Activated naive CD4-positive, alpha-beta T cell treated with anti-CD3 and anti-CD28 coated beads for 36 hours (primary cell): ENCODE measurements at places on chromosomes 1 and 21.

GRCh38 chr1:207010726-207011125 lies 21.8 kb downstream of the C1orf116 start:
- no peak for DNase-seq

- DNase-seq, result no peak
Observed at GRCh38 chr1:2126331-2127186, 68.0 kb downstream of the FAAP20 start.

DNA sequence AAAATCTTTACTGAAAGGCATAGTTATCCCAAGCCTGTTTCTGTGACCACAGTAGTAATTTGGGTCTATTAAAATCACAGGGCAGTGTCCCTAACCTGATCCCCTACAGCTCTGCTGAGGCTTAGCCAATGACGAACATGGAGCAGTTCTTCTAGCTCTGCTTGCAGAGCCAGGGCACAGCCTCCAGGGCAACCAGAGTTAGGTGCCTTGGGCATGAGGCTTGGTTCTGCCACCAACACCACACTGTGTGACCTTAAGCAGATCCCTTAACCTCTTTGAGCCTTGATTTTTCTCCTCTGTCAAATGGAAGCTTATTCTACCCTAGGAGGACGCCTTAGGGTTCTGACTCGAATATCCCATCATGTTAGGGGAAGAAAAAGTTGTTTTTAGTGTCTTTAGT lies 86.7 kb upstream of the TLR5 start:
- no peak for DNase-seq

DNA sequence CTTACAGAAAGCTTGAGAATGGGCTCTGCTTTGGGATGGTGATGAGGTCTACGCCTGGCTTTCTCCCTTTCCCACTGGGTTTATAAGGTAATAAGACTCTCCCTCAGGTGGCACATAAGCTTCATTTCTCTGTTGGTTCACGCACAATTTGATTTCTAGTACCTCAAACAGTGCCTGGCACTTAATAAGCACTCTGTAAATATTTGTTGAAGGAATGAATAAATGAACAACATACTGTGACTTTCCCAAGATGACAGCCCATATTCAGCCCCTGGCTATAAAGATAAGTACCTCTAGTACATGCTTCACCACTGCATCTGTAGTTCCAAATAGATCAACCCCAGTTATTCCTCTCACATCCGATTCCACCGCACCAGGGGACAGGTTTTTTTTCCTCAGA lies 17.8 kb downstream of the COPA start:
- no peak for DNase-seq

- peak; percentile 99 for DNase-seq
Observed at GRCh38 chr1:211578640-211579439, at the start of gene SLC30A1. TSS of gene SLC30A1 (minus strand) at chr1:211579161. CDS start at chr1:211578612, 549 bp downstream.

DNA sequence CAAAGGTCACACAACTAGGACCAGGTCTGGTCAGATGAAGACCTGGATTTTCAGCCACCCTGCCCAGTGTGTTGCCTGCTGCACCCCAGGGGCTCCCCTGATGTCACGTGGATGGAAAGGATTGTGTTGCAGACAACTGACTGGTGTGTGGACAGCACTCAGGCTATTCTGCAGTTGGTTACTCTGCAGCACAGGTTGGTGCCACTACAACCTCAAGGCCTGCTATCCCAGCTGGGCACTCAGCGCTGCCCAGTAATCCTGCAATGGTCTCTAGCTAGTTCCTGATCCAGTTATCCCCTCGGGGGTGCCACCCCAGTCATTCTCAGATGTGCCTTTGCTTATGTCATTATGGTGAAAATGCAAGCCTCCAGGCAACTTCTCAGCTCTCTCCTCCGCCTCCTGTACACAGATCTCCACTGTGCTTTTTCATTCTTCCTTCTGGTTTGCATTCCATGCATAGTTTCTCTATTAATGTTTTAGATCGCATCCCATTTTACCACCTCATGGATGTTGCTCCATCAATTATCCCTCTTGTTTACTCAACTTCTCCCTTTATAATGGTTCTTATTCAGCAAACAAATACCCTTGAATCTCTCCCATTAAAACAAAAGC lies 503.2 kb upstream of the CAMK1G start:
- no peak for DNase-seq

GRCh38 chr1:28154078-28154594 lies 22.4 kb downstream of the PTAFR start:
- no peak for DNase-seq

GRCh38 chr1:5110508-5110907 lies 456.1 kb downstream of the AJAP1 start:
- DNase-seq, result no peak

GRCh38 chr1:99115231-99115630 lies 110.6 kb upstream of the PLPPR5 start:
- no peak for DNase-seq

- no peak for DNase-seq
Observed at GRCh38 chr1:172176206-172176605, 244.3 kb upstream of the C1orf105 start.

GRCh38 chr1:170789063-170789462 lies 125.1 kb downstream of the PRRX1 start:
- no peak for DNase-seq

GRCh38 chr1:6961289-6961688 lies 176.0 kb downstream of the CAMTA1 start:
- DNase-seq, result no peak

DNA sequence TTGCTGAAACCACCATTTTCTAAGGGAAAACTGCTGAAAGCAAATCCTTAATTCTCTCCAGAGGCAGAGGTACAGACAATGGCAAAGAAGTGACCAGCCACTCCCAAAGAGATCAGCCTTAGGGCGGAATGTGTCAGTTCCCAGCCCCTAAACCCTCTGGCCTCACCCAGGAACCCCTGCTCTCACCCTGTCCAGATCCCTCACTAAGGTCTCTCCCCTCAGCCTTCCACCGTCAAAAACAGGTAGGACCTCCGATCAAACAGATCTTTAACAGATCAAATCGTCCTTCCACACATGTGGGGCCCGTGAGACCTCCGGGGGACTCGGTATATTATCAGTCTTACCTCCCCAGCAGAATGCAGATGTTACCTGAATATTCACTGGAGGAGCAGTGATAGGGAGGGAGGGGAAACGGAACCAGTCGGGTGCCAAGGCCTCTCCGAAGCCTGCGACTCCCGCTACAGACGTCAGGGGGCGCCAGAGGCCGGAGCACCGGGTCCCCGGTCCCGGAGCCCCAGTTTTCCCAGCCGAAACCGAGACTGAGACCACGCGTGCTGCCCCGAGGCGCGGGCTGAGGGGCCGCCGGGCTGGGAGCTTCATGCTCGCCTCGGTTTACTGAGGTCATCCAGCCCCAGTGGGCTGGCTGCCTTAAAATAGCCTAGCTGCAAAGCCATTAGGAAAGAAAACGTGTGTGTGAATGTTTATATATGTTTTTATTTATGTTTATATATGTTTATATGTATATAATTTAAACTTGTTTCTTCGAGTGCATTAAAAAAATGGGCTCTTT lies 23.6 kb downstream of the GPA33 start:
- peak; percentile 82 for DNase-seq

- DNase-seq, result no peak
Observed at GRCh38 chr1:162111572-162111971, 42.1 kb downstream of the NOS1AP start.

GRCh38 chr1:27086026-27086425 lies 68.9 kb downstream of the SLC9A1 start:
- DNase-seq, result no peak

DNA sequence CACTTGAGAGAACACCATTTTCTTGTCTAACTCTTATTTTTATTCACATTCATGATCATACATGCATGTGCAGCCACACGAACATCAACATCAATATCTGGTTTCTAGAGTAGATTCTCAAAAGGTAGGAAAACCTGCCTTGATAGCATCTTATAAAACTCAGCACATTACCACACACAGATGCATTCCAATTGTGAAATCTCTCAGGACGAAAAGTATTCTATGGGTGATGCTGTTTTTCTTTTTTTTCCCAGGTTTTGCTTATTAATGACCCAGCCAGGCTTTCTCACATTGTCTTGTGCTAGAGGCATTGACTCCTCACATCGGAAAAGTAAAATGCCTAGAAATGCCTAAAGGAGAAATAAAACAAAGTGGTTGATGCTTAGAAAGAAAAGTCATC lies 562.8 kb downstream of the KIF26B start:
- no peak for DNase-seq

GRCh38 chr1:155984341-155984740 lies 6.0 kb upstream of the ARHGEF2 start:
- no peak for DNase-seq

DNA sequence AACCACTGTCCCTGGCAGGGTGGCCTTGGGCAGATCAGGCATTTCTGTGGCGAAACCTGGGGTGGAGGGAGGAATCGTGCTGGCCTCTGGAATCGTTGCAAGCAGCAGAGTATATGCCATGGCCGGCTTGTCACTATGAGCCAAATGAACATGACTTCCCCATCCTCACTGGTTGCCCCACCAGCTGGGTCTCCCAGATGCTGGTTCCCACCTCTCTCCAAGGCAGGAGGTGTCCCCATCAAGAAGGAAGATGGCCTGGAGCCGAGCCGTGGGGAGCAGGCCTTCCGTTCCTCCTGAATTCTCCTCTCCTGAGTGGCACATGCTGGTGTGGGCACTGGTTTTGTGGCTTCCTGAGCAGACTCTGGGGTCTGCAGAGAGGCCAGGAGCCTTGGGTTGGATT lies 60.2 kb upstream of the ACTRT2 start:
- no peak for DNase-seq

DNA sequence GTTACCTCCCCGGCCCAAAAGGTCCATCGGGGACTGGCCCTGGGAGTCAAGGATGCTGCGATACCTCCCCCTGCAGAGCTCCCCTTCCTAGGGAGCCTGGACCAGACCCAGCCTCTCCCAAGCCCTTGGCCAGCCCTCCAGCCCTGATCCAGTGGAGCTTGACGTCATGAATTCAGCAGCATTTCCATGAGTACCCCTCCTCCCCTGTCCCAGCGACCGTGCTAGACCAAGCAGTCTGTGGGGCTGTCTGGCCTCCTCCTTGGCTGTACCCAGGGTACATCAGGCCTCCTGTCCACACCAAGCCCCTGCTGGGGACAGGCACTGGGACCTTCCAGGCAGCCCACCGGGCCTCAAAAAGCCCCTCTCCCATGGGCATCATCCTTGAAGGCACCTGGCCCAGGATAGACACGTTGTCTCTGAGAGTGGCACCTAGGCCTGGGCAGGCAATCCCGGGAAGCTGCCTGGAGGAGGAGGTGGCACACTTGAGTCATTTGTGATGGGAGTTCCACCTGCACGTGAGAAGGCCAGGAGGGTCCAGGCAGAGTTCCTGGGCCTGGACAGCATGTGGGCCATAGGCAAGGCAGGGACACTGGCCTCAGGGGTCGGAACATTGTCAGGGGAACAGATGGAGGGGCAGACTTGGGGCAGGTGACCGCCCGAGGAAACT lies 46.4 kb downstream of the WNT9A start:
- DNase-seq, result no peak

- DNase-seq, result no peak
Observed at GRCh38 chr1:96234299-96234698, 487.3 kb upstream of the PTBP2 start.

- no peak for DNase-seq
Observed at GRCh38 chr1:184164536-184164935, 113.0 kb downstream of the TSEN15 start.

DNA sequence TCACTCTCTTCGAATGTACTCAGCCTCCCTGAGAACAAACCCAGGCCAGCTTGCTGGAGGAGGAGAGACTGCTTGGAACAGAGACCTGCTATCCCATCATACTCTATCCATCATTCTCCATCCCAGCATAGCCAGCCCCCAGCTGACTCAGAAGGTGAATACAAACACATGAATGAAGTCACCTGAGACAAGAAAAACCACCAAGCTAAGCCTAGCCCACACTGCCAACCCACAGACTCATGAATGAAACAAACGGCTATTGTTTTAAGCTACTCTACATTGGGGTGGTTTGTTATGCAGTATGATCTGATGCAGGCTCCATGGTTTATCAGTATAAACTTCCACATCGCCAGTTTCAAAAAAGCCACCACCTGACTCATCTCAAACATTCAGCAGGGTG lies 395.6 kb downstream of the SETD4 start:
- peak; percentile 14 for DNase-seq

DNA sequence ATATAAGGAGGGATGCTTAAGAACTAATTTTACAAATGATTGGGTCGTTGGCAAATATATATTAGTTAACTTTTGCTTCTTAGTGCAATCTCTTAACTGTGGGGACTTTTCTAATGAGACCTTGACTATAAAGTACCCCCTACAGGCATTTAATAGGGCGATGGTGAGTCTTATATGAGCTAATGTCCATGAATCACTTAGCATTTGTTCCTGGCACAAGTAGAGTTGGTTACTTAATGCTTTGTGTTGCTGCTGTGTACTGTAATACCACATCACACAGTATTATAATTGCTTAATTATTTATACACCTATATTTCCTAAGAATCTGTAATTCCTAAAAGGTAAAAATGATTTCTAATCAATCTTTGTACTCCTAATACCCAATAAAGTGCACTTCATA lies 25.3 kb upstream of the TMCO1 start:
- DNase-seq, result no peak

- DNase-seq, result no peak
Observed at GRCh38 chr1:157274698-157275534, 136.7 kb upstream of the ETV3 start.

DNA sequence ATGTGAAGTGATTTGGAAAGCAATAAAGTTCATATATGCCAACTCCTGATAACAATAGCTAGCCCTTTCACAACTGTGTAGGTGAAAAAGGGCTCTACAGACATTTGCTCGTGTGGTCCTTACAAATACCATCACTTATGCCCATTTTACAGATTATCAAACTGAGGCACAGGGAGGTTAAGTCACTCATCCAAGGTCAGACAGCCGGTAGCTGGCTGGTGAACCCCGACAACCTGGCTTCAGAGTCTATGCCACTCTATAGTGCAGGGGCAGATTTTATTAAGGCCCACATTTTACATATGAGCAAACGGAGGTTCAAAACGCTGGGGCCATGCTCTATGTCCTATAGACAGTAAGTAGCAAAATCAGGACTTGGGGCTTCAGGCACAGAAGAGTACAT lies 280.5 kb downstream of the RRAGC start:
- no peak for DNase-seq

- no peak for DNase-seq
Observed at GRCh38 chr1:95232646-95233318, 1.2 kb upstream of the RWDD3 start.

GRCh38 chr1:63148825-63149645 lies 173.3 kb upstream of the FOXD3 start:
- peak; percentile 19 for DNase-seq

- no peak for DNase-seq
Observed at GRCh38 chr1:211882381-211883004, 51.9 kb upstream of the LPGAT1 start.
